Renal cortical epithelial cell (primary cell): ENCODE measurements at places on chromosomes 1 and 21.

DNA sequence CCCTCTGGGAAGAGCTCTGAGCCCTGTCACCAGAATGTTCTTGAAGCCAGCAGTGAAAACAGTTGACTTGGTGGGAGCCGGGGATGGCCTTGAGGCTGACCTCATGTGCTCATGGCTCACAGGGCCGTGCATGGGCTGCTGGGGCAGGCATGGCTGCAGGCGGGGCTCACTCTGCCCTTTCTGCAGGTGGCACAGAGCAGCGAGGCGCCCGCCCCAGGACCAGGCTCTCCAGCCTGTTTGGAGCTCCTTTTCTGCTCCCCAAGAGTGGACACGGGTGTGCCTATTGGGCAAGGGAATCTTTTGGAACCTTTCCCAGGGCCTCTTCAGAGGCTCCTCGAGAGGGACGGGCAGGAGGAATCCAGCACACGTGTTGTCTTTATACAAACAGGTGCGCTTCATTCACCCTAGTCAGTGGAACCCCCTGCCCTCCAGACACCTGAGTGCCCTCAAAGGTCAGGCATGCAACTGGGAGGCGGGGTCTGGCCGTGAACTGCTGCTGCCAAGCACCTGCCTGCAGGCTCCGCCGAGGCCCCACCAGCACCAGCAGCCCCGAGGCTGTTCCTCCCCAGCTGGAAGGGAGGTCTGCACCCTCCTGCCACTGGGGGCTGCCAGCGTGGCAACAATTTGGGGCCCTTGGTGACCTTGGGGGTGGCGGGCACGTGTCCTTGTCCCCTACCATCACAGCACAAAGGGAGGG, 2.6 kb upstream of the TTC34 start:
- DNase-seq = no peak

GRCh38 chr1:246492611-246493245, 14.4 kb downstream of the SMYD3 start:
- peak; percentile 70 for DNase-seq

DNA sequence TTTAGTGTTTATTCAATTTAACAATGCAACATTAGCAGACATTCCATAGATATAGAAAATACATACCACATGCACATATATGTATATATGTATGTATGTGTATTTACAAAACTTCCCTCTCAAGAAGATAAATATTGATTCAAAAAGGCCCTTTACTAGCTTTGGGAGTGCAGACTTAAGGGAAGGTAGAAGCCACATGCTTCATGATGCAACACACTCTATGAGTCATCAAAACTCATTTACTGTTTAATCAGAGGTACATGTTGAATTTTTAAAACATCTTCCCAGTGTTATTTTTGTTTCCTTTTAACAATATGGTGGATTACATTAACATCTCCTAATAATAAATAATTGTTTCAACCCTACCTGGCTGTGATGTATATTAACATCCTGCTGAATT, 61.4 kb upstream of the KIRREL1 start:
- DNase-seq = peak; percentile 93

GRCh38 chr1:107590900-107591622, 373.9 kb downstream of the VAV3 start:
- no peak for DNase-seq

DNA sequence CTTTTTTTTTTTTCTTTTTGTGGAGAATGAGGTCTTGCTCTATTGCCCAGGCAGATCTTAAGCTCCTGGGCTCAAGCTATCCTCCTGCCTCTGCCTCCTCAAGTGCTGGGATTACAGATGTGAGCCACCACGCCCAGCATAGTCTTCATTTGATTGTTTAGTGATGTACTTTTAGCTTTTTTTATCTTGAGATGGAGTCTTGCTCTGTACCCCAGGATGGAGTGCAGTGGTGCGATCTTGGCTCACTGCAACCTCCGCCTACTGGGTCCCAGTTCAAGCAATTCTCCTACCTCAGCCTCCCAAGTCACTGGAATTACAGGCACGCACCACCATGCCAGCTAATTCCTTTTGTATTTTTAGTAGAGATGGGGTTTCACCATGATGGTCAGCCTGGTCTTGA, 24.0 kb upstream of the LRRC3 start:
- DNase-seq = no peak

GRCh38 chr1:21550097-21550496, 40.9 kb downstream of the ALPL start:
- no peak for DNase-seq

DNA sequence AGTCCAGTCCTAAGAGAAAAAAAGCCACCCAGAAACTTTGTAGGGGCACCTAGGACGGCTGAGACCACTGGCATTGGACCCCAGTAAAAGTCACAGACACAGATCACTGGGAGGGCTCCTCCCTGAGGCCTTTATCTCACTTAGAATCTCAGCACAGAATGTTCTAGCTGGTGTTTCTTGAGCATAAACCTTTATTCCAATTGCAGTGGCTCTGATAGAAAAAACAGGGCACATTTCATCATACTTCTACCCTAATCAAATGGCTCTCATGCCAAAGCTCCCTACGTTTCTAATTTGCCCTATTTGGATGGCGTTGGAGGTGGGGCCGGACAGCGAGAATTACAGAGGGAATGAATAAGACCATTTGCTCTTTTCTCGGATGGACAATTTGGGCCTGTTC, 53.8 kb downstream of the NGF start:
- DNase-seq = no peak

GRCh38 chr1:3698660-3699408, 46.5 kb downstream of the TP73 start:
- DNase-seq = no peak

GRCh38 chr1:182644886-182645285, 39.5 kb downstream of the RGS8 start:
- DNase-seq = no peak

GRCh38 chr1:244211559-244211944, 160.5 kb downstream of the ZBTB18 start:
- no peak for DNase-seq

GRCh38 chr1:177748080-177748801, 221.6 kb downstream of the SEC16B start:
- no peak for DNase-seq

- DNase-seq = peak; percentile 77
Measured at GRCh38 chr1:85623061-85623471, 42.5 kb downstream of the CCN1 start.

DNA sequence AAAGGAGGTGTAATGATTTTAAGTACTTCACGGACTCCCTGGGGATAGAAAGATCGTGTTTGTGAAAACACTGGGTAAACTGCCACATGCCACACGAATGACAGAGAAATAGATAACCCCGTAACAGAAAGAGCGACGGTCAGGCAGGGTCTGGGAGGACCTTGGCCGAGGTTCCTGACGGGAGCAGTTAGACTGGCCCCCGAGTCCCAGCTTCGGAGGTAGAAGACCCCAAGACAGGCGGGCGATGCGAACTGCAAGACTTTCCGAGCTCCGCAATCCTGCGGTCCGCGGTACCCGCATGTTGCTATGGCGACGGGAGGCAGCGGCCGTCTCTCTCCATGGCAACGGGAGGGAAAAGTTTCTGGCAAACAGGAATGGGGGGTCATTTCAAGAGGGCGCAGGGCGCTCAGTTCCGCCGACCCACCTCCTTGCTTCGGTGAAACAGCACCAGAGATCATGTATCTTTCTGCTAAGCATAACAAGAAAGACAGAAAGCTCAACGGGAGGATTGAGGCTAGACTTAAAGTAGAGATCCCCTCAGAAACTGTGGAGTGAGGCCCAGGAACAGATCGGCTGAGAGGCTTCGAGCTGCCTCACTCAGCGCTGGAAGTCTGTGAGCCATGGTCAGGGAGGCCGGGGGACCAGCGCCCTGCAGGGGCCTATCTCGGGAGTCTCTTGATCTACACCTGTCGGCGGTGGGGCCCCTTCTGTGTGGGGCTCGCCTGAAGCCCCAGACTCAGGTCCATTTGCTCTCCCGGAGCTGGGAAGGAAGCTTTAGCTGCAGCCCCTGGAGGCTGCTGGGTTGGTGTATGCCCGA, 685 bp upstream of the SYT6 start:
- no peak for DNase-seq

- no peak for DNase-seq
Measured at GRCh38 chr1:204923201-204923600, 52.5 kb downstream of the NFASC start.

GRCh38 chr21:31656199-31657095, 3.0 kb upstream of the SOD1 start:
- DNase-seq = no peak

GRCh38 chr1:172967936-172968335, 82.8 kb downstream of the TNFSF18 start:
- peak; percentile 33 for DNase-seq

- DNase-seq = no peak
Measured at GRCh38 chr1:197065559-197065958, 1.5 kb downstream of the F13B start.

DNA sequence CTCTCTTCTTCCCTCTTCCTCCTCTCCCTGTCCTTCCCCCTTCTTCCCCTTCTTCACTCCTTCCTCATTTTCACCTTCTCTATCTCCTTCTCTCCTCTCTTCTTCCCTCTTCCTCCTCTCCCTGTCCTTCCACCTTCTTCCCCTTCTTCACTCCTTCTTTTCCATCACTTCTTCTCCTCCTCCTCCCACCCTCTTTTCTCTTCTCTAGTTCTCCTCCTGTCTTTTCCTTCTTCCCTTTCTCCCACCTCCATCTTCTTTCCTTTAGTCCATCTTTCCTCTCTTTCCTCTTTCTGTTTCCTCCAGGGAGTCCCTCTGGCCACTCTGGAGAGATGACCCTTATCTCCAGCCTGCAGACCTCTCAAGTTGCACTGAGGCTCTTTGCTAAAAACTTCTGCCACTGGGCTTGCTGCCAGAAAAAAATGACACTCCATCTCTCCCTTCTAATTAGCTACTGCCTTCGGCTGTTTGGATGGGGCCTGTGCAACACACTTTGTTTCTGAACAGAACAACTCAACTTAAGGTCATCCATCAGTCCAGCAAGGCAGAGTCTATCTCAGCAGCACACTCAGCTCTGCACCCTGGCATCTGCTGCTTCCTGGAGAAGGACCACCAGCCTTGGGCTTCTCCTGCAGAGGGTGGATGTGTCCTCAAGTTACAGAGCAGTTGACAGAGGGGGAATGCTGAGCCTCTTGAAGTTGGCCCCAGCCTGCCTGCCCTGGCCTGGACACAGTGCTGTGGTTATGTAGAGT, 538.8 kb downstream of the MATN1 start:
- no peak for DNase-seq

DNA sequence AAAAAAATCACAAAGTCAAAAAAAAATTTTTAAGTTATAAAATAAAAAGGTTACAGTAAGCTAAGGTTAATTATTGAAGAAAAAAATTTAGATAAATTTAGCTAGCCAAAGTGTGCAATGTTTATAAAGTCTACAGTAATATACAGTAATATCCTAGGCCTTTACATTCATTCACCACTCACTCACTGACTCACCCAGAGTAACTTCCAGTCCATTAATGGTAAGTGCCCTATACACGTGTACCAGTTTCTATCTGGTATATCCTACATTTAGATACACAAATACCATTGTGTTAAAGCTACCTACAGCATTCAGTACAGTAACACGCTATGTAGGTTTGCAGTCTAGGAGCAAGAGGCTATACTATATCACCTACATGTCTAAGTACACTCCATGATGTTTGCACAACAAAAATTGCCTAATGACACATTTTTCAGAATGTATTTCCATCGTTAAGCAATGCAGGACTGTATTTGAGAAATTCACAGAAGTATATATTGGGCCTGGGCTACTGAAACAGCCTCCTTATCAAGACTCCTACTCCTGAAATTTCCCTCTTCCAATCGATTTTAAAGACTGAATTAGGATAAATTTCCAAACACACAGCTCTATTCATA, 155.1 kb downstream of the COP1 start:
- DNase-seq = no peak

- no peak for DNase-seq
Measured at GRCh38 chr21:44614961-44615391, 3.1 kb downstream of the KRTAP10-8 start.

GRCh38 chr1:15139654-15140350, 13.7 kb upstream of the TMEM51 start:
- DNase-seq = no peak

DNA sequence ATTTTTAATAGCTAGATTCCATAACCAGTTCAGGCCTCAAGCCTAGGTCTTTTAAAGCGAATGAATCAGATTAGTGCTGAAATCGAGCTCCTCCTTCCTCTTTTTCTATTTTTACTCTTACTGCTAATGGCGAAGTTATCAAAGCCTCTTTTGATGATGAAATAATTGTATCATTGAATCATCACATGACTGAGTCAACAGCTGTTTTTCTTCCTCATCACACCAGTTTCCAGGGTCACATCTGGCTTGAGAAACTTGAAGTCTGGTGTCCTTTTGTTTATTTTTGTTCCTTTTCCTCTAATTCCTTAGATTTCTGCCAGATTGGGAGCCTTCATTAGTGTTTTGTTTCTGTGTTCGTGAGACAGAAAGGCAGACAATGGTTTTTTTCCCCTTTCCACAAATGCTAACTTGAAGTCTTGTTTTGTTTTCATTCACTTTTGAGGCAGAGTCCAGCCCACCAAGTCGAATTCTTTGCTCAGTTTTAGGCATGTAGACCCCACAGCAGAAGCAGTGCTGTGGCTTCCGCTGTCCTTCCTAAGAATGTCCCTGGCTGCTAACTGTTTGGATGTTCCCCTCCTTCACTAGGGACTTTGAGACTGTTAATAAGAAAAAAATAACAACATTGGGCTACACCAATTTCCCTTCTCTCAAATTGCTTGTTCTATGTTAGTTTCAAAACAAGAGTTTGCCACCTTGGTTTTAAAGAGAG, 51.9 kb upstream of the FMOD start:
- peak; percentile 11 for DNase-seq

GRCh38 chr21:30044447-30045064, 104.8 kb upstream of the GRIK1 start:
- DNase-seq = peak; percentile 7

GRCh38 chr1:67138813-67139499, 4.2 kb upstream of the C1orf141 start:
- peak; percentile 34 for DNase-seq

GRCh38 chr1:246261639-246262038, 245.4 kb downstream of the SMYD3 start:
- DNase-seq = no peak

GRCh38 chr1:205938682-205939081, 4.6 kb downstream of the SLC26A9 start:
- DNase-seq = no peak

GRCh38 chr1:49098866-49099265, 322.2 kb upstream of the BEND5 start:
- no peak for DNase-seq

GRCh38 chr1:231040800-231041718, 1.0 kb upstream of the FAM89A start:
- DNase-seq = no peak

DNA sequence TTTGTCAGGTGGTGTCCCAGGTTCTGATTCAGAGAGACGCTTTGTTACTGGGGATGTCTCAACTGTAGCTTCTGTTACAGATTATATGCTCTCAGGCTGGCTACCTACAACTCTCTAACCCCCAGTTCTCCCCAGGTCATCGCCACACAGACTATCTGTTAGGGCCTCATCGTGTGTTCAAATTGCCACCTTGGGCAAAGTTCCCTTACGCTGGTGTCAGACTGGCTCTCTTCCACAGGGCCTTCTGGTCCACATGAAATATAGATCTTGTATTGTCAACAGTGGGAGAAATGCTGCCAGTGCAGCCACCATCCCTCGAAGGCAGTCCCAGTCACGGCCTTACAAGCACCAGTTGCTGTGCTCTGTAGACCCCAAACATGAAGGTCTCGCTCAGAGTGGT, 15.3 kb downstream of the FMO4 start:
- no peak for DNase-seq
